Fibroblast of skin of back (primary cell): ENCODE measurements at places on chromosomes 12 and 14.
A peak's percentile ranks its signal among the peaks of the same experiment; 100 is the strongest.

- no peak for DNase-seq
Observed at GRCh38 chr14:104239185-104239775, 100.9 kb downstream of the KIF26A start.

- DNase-seq, result peak; percentile 73
Observed at GRCh38 chr12:66409195-66409871, 107.0 kb downstream of the HELB start.

DNA sequence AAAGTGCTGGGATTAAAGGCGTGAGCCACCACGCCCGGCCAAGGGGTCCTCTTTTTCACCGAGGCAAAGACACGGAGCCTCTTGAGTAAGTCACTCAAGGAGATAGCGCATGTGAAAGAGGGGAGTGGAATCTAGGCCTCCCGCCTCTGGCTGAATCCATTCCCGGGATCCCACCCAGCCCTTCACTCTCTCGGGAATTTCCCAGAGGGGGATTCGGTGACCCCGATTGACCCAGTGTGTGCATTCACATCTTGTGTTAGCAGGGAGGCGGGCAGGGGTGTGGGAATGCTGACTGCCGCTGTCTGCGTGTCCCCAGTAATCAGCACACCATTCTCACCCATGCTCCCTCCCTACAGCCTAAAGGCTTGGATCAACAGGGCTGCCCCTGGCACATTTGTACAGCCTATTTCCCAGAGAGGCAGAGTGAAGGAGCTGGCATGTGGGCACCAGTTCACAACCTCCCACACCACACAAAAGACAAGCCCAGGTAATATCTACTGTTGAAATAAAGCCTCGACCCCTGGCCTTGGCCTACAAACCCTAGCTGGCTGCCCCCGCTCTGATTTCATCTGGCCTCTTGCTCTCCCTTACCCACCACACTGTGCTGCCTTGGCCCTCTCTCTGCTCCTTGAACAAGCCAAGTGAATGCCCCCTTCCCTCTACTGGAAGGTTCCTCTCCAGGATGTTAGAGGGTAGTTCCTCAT, 1.3 kb upstream of the LTBP2 start:
- no peak for DNase-seq

- no peak for DNase-seq
Observed at GRCh38 chr14:105601360-105602242, 75.2 kb downstream of the TMEM121 start.

DNA sequence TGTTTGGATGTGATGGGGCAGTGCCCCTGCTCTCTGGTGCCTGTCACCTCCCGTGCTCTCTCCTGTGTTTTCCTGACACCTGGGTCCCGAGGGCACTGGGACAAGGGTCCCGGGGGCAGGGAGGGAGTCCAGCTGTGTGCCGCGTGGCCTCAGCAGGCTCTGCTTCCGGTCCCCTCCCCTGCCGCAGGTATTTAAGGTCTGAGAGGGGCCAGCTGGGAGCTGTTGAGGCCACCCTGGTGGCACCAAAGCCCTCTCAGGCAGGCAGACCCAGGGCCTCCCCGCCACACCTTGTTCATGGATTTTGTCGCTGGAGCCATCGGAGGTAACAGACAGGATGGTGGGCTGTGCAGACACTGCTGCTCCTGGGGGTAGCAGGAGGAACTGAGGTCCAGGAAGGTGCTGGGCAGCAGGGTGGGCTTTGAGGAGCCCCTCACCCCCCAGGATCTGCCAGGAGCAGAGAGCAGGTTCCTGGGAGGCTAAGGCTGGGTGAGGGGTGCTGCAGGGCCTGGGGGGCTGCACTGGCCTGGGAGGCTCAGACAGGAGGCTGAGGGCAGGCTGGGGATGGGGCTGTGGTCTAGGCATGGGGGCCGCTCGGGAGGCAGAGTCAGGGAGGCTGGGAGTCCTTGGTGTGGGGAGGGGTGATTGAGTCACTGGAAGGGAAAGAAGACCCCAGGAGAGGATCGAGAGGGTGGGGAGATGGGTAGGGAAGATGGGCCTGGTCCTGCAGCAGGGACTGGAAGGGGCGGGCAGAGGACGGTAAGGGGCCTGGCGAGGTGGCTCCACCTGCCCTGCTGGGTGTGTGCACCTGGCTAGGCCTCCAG, at the start of gene SLC25A47:
TSS of gene SLC25A47 (plus strand) at position 219 of the 821 bp plus-strand sequence. CDS start at position 295, 76 bp downstream.
- DNase-seq, result no peak

GRCh38 chr14:47744155-47744554, 68.8 kb upstream of the MDGA2 start:
- no peak for DNase-seq

- no peak for DNase-seq
Observed at GRCh38 chr12:48285751-48286650, 64.7 kb downstream of the ZNF641 start.

DNA sequence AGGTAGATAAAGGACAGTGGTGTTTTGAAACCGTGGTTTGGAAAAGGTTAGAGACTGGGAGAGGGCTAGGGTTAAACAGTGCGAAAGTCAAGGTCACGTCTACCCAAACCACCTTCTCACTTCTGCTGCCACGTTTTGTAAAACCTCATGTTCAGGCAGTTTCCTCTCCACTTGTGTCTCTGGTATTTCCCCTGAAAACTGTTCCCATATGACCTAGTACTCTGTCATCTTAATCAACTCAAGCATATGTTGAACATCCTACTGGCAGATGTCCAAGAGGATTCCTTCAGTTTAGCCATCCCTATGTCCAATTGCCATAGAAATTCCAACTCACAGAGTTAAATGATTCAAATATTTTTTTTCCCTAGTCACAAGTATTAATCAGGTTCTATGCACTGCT, 17.4 kb downstream of the CLEC4C start:
- peak; percentile 34 for DNase-seq

GRCh38 chr12:4807813-4808212, 87.6 kb downstream of the GALNT8 start:
- no peak for DNase-seq
